ENCODE measurements at places on chromosomes 2 and 18.

DNA sequence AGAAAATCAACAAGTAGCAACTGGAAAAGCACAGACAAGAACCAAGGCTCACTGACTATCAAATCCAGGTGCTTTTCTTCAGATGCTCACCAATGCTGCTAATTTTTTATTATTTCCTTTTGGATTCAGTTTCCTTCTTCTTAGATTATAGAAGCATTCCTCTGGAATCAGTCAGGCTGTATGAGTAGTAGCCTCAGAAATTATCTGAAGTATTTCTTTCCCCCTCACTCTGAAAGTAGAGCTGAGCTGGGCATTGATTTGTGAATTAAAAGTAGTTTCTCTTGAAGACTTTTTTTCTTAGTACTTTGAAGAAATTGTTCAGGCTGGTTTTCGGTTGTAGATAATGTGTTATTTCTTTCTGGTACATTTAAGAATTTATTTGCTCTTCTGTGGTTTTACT is 273.7 kb downstream of the NOL4 start:
- DNase-seq, result no peak

DNA sequence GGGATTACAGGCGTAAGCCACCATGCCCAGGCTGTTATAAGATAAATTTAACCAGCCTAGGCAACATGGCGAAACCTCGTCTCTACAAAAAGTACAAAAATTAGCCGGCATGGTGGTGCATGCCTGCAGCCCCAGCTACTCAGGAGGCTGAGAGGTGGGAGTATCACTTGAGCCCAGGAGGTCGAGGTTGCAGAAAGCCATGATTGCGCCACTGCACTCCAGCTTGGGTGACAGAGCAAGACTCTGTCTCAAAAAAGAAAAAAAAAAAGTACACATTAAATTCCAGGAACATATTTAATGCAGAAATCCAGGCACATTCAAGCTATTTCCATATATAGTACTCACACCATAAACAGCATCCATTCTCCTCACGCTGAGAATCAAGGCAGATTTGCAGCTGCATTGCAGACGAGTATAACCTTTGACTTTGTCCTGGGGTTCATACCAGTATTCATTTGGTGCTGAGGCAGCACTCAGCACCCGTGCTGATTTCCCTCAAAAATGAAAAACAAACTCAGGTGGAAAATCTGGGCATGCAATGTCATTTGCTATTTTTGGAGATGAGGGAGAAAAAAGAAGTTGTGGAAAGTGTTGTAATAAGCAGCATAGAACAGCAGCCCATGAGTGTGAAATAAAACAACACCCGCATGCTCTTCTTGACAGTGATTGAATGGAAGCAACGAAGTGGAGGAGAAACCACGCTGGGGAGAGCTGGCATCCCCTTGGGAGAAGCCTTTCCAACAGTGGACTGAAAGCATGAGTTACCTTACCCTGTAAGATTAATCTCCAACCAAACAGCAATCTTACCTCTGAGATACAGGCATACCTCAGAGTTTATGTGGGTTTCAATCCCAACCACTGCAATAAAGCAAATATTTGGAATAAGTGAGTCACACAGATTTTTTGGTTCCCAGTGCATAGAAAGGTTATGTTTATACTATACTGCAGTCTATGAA is 46.8 kb upstream of the ANXA4 start:
- DNase-seq, result no peak

DNA sequence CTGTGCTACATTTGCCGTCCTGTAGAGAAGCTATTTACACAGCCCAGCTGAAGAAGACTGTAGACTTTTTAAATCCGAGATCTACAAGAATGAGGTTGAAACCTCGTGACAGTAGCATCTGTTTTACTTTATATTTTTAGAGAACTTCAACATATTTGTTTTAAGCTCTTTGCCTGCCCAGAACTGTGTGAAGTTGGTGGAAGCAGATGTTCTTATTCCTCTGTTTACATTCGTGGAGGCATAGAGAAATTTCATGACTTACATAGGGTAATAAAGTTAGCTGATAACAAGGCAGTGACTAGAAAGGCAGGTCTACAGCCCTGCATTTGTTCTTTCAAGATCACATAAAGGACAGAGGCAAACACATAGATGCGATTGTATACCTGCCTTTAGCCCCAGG is 47.0 kb upstream of the MAP3K20 start:
- no peak for DNase-seq

GRCh38 chr2:106113361-106113966 is 80.6 kb downstream of the UXS1 start:
- no peak for DNase-seq
